ENCODE measurements at places on chromosomes 1 and 21.
A peak's percentile ranks its signal among the peaks of the same experiment; 100 is the strongest.

GRCh38 chr1:232538224-232538942 lies 91.5 kb downstream of the SIPA1L2 start:
- DNase-seq: peak; percentile 10

- DNase-seq: no peak
These were observed 53.1 kb upstream of the CACNA1E start for GRCh38 chr1:181430015-181430885.

DNA sequence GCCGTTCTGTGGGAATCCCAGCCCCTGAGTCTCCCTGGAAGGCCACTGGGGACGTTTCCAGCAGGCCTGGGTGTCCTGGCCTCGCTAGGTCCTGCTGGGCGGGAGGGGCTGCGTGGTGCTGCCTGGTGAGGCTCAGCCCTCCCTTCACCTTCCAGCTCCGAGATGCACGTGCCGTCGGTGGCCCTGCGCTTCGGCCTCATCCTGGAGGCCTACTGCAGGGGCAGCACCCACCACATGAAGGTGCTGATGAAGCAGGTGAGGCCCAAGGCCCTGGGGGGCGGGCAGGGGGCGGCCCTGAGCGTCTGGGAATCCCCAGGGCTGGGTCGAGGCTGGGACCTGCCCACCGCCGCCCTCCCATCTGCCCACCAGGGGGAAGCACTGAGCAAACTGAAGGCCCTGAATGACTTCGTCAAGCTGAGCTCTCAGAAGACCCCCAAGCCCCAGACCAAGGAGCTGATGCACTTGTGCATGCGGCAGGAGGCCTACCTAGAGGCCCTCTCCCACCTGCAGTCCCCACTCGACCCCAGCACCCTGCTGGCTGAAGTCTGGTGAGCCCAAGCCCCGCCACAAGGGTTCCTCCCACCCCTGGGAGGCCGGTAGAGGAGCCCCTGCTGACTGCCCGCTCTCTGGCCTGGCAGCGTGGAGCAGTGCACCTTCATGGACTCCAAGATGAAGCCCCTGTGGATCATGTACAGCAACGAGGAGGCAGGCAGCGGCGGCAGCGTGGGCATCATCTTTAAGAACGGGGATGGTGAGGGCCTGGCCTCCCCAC lies 70.3 kb downstream of the PIK3CD start:
- DNase-seq: peak; percentile 48

DNA sequence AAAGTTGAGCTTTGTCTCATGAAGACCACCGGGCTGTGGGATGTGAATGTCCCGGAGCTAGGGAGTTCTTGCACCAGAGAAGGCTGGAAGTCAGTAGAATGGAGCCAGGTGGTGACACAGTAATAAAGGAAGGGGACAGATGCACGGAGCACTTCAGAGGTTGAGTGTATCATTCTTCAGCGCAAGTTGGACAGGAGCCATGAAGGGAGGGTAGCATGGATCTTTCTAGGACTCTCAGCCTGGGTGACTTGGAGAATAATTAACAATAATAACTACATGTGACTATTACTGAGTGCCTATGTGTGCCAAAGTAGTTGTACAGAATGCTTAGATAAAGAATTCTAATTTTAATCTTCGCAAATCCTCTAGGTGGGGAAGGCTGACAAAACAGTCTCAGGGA lies 258.7 kb upstream of the AJAP1 start:
- no peak for DNase-seq

Measured in SK-MEL-5 (cell line).